Fibroblast of skin of right biceps (primary cell): ENCODE measurements at places on chromosomes 5 and 9.

DNA sequence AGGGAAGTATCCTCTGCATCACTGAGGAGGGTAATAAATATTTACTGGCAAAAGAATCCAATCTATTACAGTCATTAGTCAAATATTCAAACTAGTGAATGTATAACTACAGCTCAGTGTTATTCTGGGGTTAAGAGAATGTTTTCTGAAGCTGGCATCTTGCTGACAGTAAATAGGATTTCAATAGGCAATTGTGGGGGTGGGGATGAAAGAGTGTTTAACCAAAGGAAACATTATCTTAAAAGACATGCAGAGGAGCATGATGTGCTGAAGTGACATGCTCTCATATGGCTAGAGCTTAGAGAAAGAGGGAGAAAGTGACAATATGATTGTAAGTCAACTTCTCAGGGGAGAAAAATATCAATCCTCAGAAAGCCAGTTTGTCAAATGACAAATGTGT is 618.4 kb upstream of the RIOK2 start:
- DNase-seq, result no peak

- DNase-seq, result peak; percentile 83
Measured at GRCh38 chr5:172453206-172453985, 929 bp downstream of the SH3PXD2B start.

DNA sequence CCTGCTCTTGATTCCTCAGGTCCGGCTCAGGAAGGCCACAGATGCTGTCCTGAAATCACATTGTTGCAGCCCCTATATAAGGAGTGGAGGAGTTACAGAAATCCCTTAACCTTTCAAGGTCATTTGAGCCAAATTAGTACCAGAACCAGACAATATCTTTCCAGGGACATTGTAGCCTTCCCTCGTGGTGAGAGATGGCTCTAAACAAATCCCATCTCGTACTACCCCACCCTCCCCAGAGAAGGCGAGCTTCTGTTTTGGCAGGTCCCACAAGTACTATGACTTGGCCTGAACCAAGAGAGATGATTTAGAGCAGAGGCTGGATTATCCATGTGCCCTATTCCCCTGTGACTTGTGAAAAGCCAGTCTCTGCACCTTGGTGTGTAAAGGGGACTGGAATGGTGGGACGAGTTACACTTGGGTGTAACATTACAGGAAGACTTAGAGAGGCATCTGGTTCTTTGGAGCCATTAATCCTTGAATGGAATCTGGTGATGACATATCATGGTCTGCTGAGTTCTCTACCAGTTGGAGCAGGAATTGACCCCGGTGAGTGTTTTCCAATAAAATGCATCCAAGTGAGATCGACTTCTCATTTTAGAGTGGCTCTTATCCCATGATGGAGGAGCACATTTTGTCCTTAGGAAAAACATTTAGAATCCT is at the start of gene FAM240B:
FAM240B (minus strand) TSS at position 51 of the 663 bp plus-strand sequence. CDS start 16,134 bp downstream, outside the sequence.
- peak; percentile 7 for DNase-seq

DNA sequence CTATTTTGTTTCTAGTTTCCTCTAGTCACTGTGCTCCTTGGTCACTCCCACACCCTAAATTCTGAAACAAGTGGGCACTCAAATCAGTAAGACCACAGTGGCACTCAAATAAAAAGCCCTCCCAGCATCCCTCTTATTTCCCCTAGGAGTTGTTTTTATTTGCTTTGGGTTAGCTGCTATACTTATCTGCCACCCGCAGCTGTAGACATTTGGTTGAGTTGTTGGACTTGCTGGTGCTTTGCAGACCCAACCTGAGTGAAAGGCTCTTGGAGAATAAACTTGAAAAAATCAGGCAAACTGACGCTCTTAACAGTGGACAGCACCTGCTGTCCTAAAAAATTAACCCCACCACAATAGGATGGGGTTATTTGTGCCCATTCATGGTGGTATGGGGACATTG is 203.0 kb downstream of the SPATA31A6 start:
- DNase-seq, result no peak

GRCh38 chr9:128550226-128550625 is 2.2 kb upstream of the SPTAN1 start:
- DNase-seq, result no peak

- DNase-seq, result no peak
Measured at GRCh38 chr5:72463449-72464052, 43.7 kb downstream of the ZNF366 start.

- DNase-seq, result no peak
Measured at GRCh38 chr5:146425023-146425422, 22.1 kb upstream of the TCERG1 start.

DNA sequence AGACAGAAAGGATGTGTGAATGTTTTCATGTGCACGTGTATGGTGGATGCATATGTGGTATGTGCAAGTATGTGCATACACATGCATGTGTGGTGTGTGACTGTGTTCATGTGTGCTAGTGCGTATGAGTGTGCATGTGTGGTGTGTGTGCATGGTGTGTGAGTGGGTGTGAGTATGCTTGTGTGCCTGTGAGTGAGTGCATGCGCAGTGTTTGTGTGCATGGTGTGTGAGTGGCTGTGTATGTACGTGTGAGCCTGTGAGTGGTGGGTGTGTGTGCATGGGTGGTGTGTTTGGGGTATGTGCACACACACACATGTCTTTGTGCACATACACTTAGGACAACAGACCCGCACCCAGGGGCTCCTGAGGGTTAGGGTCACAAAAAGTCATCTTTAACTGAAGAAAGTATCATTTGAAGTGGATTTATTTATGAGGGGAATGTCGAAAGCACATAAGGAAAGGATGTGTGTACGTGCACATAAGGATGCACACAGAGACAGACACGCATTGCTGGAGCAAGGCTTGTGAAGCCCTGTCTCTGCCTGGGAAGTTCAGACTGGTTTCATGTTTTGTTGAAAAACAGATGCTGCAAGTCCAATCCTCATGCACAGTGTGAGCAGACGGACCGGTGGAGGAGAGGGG is 237.0 kb downstream of the SYK start:
- no peak for DNase-seq

GRCh38 chr5:57298985-57299491 is 125.2 kb downstream of the GPBP1 start:
- peak; percentile 83 for DNase-seq

GRCh38 chr9:86350006-86350760 is 4.0 kb downstream of the TUT7 start:
- DNase-seq, result no peak

GRCh38 chr5:39775086-39775796 is 350.5 kb upstream of the DAB2 start:
- peak; percentile 91 for DNase-seq

- no peak for DNase-seq
Measured at GRCh38 chr5:38317868-38318267, 59.5 kb downstream of the EGFLAM start.

GRCh38 chr9:113634596-113635515 is 171.3 kb downstream of the RGS3 start:
- DNase-seq, result no peak

DNA sequence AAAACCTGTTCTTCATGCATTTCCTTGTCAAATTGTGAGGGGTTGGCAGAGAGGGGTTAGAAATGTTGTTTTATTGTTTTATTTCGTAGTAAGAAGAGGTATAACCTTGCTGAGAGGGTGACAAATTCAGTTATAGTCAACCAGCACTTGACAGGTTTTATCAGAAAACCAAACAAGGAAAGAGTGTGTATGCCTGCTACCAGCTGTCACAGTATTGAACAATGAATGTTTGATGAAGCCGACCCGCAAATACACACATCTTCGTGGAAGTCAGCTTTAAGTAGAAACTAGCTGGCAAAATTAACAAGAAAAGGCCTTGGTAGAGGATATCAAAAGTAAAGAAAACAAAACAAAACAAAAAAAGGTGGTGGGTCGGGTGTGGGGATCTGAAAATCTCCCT is 214.6 kb upstream of the TLE4 start:
- DNase-seq, result no peak

DNA sequence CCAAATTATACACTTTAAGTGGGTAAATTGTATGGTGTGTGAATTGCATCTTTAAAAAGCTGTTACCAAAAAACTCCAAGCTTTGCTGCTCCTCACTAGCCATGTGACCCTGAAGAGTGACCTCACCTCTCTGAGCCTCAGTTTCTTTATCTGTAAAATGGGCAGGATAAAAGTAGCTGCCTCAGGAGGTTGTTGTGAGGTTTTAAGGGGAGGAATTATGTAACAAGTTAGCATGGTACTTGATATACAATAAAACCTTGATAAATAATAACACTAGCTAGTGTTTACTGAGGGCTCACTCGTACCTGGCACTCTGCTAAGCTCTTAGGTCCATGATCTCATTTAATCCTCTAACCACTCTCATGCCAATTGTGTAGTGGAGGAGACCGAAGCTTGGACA is 19.0 kb upstream of the PHF19 start:
- DNase-seq, result no peak

DNA sequence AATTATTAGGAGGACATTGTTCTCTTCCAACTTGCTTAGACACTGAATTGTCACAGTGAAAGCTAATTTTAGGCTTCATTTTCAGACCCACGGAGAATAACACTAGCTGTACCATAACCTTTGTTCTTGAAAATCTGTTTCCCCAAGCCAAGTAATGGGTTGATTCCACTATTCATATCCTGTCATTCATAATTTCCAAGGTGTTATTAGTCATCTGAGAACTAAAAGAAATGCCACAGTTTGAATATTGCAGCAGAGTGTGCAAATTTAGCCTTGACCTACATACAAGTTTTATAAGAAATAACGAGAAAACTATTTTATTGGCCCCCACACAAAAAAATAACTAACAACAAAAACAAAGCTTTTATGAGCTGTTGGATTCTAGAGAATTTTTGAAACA is 148.5 kb upstream of the TYRP1 start:
- DNase-seq, result no peak

DNA sequence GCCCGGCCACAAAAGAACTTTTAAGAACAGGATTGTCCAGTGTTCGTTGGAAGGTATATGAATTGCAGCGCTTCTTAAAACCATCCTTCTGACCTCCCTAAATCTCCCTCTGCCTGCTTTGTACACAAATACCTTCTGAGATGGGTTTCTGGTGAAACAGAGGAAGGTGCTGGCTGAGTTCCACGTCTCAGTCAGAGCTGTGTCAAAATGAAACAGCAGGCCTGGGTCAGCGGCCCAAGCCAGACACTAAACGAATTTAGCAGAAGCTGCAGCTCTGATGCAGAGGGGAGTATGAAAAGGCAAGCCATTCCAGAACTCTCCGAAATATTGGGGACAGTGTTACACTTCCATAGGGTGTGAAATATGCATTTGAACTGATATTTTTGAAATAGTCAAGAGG is 37.8 kb upstream of the CRB2 start:
- DNase-seq, result no peak

DNA sequence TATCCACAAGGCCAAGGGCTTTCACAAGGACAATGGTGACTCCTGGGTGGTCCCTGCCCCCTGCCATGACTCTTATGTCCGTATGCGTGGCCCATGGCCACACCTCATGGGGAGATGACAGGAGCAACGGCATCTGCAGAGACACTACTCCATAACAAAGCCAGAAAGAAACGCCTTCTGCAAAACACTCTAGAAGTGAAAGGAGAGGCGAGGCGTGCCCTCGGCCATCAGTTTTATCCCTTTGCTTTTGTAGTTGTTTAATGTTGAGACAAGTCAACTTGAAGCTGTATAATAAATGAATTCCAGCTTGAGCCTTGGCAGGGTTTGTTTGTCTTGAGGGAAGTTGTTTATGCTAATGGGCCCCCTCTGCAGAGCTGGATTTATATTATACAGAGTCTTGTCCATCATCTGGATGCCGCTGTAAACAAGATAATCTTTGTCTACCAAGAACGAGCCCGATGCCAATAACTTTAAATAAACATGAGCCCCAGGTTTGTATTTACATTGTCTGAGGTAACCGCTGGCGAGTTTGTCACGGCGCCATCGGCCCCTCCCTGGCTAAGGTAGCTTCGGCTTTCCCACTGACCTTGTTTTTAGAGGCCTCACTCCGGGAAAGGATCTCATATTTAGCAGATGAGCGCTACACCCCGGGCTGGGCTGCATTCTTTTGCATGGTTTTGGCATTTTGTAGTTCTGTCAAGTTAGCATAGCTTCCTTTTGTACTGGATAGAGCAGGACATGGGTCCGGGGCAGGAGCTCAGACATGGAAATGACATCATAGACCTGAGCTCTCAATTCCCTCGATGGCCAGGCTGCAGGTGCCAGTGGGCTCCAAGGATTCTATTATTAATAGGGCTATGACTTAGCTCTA is 165.3 kb downstream of the ERCC6L2 start:
- DNase-seq, result no peak

- no peak for DNase-seq
Measured at GRCh38 chr5:133110709-133111108, 58.9 kb downstream of the HSPA4 start.

- DNase-seq, result no peak
Measured at GRCh38 chr5:101843055-101843454, 453.0 kb downstream of the SLCO4C1 start.

GRCh38 chr9:126452106-126452505 is 125.5 kb downstream of the MVB12B start:
- no peak for DNase-seq

DNA sequence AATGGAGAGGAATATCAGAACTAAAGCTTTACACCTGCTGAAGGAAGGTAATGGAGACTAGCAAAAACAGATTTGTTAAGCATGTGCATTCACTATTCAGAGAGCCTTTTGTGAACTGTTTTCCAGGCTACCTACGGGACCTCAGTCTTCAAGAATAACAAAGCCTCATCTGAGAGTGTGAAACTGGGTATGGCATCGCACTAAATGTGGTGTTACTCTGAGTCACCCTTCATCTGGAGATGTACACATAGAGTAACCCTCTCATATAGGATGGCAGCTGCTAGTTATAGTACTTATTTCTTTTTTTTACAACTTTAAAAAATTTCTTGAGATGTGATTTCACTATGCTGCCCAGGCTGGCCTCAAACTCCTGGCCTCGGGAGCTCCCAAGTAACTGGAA is 306.8 kb downstream of the ZNF608 start:
- DNase-seq, result no peak

GRCh38 chr5:169631360-169631759 is 5.7 kb upstream of the DOCK2 start:
- DNase-seq, result peak; percentile 56

DNA sequence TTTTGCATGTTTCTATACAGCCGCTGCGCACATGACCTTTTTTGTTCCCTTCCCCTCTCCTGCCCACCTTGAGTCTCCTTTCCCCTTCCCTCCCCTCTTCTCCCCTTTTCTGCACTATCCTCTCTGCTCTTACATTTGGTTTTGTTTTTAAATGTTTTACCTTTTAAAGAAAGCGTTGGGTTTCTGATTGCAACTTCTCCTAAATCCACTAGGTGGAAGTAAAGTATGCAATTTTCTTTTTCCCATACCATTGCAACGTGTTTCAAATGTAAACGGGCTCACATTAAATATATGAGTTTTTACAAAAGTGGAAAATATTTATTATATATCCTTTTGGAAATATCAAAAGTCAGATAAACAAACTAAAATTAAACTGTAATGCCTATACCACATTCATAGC is 500.9 kb downstream of the DIRAS2 start:
- DNase-seq, result peak; percentile 24

GRCh38 chr9:100213730-100214477 is 114.9 kb downstream of the INVS start:
- peak; percentile 84 for DNase-seq

GRCh38 chr5:138545919-138546562 is 3.0 kb upstream of the ETF1 start:
- DNase-seq, result no peak
